ENCODE measurements at places on chromosomes 6 and 20. TPM values are rescaled to one million over a fixed set of nuclear protein-coding genes. Genes with fewer than 3 reads are reported as not detected.

DNA sequence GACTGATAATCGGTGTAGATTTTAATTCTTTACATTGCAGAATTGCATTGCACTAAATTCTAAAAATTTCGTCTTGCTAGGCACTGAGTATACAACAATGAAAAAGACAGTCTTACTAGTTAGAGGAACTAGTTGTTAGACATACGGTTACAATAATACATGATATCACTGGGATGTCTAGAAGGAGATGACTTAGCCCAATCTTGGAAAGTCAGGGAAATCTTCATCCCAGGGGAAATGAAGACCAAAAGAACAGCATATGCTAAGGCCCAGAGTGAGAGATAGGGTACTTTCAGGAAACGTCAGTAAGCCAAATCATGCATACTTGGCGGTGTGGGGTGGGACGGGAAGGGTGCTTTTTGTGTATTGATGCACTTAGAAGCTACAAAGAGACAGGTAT lies 901 bp downstream of the CEP57L1 start:
- no peak for DNase-seq

GRCh38 chr6:169802790-169803189 lies 51.4 kb downstream of the ERMARD start:
- no peak for DNase-seq

DNA sequence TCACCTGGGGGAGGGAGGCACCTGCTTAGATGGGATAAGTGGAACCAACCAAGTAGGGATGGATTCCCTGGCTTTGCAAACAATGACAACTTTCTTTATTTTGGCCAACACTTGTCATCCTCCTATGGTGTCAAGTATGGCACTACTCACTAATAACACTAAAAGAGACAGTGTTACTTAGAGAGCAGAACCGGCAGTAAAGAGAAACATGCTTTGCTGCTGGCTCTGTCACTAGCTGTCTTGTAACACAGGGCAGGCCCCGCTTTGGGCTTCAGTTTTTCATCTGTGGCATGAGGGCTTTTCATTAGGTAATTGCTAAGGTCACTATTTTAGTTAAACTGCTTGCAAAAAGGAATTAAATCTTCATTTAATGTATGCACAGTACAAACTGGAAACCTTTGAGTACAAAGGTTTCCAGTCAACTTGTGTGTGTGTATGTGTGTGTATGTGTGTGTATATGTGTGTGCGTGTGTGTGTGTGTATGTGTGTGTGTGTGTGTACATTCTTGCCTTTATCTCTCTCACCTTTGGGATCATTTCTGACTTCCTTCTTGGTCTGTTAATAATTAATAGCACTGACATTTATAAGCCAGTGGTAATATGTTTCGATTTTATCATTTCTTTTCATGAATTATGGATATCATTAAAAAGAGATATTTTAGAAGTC lies 64.7 kb downstream of the BTBD3 start:
- DNase-seq: no peak

- no peak for DNase-seq
Observed at GRCh38 chr6:138571585-138572166, 72.4 kb upstream of the NHSL1 start.

GRCh38 chr6:25257686-25258348 lies 21.4 kb upstream of the CARMIL1 start:
- DNase-seq: no peak

GRCh38 chr20:22502731-22503191 lies 81.6 kb downstream of the FOXA2 start:
- DNase-seq: no peak

DNA sequence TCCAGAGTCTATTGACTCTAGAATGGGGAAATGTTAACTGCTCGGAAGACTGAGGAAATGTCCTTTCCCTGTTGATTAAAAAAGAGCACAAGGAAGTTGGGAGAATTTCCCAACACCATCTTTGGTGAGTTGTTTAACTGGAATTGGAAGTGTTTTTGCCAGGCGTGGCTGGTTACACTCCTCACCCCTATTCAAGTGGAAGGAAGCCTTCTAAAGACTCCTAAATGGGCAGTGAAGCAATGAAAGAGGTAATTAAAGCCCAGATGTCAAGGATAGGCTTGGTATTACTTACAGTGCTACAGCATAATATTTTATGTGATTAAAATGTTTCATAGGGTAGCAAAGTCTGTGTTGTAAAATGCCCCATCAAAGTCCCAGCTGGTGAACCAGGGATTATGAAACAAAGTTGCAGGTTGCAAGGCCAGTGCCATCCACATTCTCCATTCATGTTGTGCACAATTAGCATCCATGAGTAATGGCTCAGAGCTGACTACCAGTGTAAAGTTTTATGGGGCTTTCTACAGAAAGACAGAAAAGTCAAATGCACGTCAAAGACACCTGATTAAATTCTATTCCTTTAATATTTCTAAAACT lies 52.6 kb downstream of the BTBD3 start:
- peak; percentile 3 for DNase-seq

Gene SAYSD1
- 7.2 TPM for polyA plus RNA-seq

- DNase-seq: no peak
Observed at GRCh38 chr6:47152666-47153403, 110.7 kb upstream of the ADGRF1 start.

GRCh38 chr20:13515291-13515690 lies 123.4 kb downstream of the TASP1 start:
- no peak for DNase-seq

DNA sequence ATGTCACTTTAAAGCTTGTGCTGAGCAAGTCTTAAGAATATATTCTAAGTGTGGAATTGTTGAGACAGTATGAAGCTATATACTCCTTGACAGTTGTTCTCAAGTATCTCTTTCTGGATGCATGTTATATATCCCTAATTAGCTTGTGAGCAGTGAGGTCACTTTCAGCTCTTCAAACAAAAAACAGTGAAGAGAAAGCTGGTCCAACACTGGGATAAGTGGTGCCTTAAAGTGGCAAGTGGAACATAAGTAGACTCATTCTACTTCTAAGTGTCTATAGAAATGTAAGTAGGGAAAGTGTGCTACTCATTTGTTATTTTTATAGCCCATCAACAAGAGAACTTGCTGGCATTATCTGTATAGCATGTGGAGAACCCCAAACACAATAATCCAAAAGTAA lies 133.1 kb upstream of the BACH2 start:
- peak; percentile 61 for DNase-seq

DNA sequence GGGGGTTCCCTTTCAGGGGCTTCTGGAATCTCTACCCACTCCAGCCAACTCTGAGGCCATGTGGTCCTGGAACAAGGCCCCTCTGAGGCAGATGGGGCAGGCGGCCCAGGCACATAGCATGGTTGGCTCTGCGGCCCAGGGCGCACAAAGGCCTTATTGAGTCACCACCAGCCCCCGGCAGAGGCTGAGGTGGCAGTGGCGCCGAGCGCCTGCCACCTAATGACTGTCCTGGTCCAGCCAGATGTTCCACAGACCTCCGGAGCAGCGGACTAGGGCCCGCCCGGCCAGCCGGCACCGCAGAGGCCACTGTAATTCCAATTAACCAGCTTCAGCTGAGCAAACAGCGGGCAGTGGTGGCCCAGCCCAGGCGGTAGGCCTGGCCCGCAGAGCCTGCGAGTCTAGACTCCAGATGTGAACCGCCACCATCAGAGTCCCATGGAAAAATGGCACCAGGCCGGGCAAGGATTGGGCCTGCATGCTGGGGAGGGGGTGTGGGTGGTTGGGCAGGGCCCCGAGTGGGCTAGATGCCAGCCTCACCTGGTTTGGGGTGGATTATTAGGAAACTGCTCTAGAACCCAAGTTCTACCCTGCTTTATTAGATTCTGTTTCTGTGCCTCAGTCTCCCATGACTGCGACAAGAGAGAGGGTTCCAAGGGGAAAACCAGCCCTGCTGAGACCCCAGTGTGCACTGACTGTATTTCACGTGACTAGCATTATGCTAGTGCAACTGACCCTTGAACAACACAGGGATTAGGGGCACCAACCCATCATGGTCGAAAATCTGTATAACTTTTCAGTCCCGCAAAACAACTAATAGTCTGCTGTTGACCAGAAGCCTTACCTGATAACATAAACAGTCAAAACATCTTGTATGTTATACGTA lies 34.1 kb upstream of the ID1 start:
- DNase-seq: no peak

DNA sequence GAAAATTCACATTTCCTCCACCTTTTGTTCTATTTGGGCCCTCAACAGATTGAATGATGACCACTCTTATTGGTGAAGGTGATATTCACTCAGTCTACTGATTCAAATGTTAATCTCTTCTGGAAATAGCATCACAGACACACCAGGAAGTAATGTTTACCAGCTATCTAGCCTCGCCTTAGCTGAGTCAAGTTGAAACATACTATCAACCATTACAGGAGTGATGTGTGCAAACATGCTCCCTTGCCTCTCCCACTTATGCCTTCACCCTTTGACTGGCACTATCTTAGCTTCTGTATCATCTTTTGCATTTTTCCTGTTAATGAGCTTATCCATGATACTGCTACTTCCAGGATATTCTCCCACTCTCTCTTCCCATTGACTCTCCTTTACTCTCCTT lies 191.9 kb downstream of the CENPW start:
- no peak for DNase-seq

GRCh38 chr20:61908057-61909026 lies 157.3 kb downstream of the TAF4 start:
- DNase-seq: no peak

GRCh38 chr6:53802582-53802981 lies 7.8 kb downstream of the LRRC1 start:
- no peak for DNase-seq

DNA sequence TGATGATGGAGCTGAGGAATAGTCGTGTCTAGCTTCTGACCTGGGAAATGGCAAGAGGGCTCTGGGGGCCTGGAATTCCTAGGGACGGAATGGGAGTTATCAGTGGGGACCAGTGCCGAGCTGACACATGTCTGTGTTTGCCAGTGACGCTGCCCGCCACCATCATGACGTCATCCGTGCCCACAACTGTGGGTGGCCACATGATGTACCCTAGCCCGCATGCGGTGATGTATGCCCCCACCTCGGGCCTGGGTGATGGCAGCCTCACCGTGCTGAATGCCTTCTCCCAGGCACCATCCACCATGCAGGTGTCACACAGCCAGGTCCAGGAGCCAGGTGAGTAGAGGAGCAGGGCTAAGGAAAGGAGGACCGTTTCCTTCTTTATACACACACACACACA lies 3.8 kb upstream of the CUL9 start:
- no peak for DNase-seq

All from foreskin keratinocyte (primary cell).